Heart left ventricle (tissue), 16 donors: ENCODE measurements at places on chromosomes 6 and 20.

GRCh38 chr6:18179770-18180356, 24.6 kb downstream of the KDM1B start:
- DNase-seq, result peak; percentile 32
- no peak overlapping the region for H3K27ac ChIP-seq
- H3K4me3 ChIP-seq, result no peak overlapping the region
- H3K27me3 ChIP-seq, result no peaks in the 10 kb centered on the region
- peaks cover 12% of the 10 kb centered on the region for H3K36me3 ChIP-seq
- H3K4me1 ChIP-seq, result no peaks in the 10 kb centered on the region

GRCh38 chr6:75124983-75125382, 80.9 kb downstream of the COL12A1 start:
- H3K27me3 ChIP-seq, result no peaks in the 10 kb centered on the region
- DNase-seq, result no peak
- H3K4me3 ChIP-seq, result no peak overlapping the region
- no peak overlapping the region for H3K27ac ChIP-seq
- no peaks in the 10 kb centered on the region for H3K4me1 ChIP-seq
- peaks cover 81% of the 10 kb centered on the region for H3K36me3 ChIP-seq

GRCh38 chr6:111552241-111552744, 53.4 kb downstream of the TRAF3IP2 start:
- peak; percentile 77 for DNase-seq
- peak overlapping the region; percentile 14 for H3K4me3 ChIP-seq
- no peaks in the 10 kb centered on the region for H3K27me3 ChIP-seq
- H3K27ac ChIP-seq, result peak overlapping the region; percentile 20
- H3K4me1 ChIP-seq, result peaks cover 8% of the 10 kb centered on the region

- H3K36me3 ChIP-seq, result peaks cover 10% of the 10 kb centered on the region
- no peaks in the 10 kb centered on the region for H3K4me1 ChIP-seq
- DNase-seq, result no peak
- no peak overlapping the region for H3K27ac ChIP-seq
- H3K4me3 ChIP-seq, result no peak overlapping the region
- no peaks in the 10 kb centered on the region for H3K27me3 ChIP-seq
Measured at GRCh38 chr20:33386673-33387072, 14.6 kb downstream of the CDK5RAP1 start.

GRCh38 chr6:36621371-36621855, 27.3 kb downstream of the SRSF3 start:
- no peak for DNase-seq
- no peaks in the 10 kb centered on the region for H3K27me3 ChIP-seq

GRCh38 chr6:139753198-139753861, 378.9 kb upstream of the CITED2 start:
- peaks cover 19% of the 10 kb centered on the region for H3K4me1 ChIP-seq
- H3K27ac ChIP-seq, result no peak overlapping the region
- H3K27me3 ChIP-seq, result no peaks in the 10 kb centered on the region
- no peaks in the 10 kb centered on the region for H3K36me3 ChIP-seq
- no peak overlapping the region for H3K4me3 ChIP-seq
- DNase-seq, result no peak

DNA sequence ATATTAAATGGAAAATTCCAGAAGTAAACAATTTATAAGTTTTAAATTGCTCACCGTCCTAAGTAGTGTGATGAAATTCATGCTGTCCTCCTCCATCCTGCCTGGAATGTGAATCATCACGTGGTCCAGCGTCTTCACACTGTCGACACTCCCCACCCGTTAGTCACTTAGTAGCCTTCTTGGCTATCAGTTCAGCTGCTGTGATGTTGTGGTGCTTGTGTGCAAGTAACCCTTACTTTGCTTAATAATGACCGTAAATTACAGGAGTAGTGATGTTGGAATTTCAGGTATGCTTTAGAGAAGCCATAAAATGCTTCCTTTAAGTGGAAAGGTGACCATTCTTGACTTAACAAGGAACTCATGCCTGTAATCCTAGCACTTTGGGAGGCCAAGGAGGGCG, 25.2 kb downstream of the RIOK1 start:
- no peak for DNase-seq
- no peaks in the 10 kb centered on the region for H3K4me1 ChIP-seq
- H3K27ac ChIP-seq, result no peak overlapping the region
- H3K27me3 ChIP-seq, result no peaks in the 10 kb centered on the region
- H3K4me3 ChIP-seq, result no peak overlapping the region
